Cortex of kidney (tissue), 1 donor: ENCODE measurements at places on chromosomes 2 and 18.

DNA sequence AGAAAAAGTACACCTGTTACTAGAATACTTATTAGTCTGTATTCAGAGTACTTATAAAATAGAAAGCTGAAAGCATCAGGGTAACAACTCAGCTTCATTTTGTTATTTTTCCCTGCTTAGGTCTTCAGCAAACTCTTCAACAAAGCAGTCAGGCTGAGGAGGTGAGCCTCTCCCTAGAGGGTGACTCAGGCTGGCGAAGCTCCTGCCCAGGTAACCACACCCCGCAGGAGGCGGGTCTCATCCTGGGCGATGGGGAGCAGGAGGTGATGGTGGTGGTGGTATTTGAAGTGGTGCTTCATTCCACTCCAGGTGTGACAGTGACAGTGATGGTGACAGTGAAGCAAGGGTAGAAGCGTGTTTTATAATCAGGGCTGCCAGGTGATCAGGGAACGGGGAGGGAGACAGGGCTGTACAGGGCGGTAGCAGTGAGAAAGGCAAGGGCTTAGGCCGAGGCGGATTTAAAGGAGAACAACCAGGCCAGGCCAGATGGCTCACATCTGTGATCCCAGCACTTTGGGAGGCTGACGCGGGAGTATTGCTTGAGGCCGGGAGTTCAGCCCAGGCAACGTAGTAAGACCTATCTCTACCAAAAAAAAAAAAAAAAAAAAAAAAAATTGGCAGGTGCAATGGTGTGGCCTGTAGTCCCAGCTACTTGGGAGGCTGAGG lies 127.1 kb downstream of the SOCS6 start:
- DNase-seq: no peak

DNA sequence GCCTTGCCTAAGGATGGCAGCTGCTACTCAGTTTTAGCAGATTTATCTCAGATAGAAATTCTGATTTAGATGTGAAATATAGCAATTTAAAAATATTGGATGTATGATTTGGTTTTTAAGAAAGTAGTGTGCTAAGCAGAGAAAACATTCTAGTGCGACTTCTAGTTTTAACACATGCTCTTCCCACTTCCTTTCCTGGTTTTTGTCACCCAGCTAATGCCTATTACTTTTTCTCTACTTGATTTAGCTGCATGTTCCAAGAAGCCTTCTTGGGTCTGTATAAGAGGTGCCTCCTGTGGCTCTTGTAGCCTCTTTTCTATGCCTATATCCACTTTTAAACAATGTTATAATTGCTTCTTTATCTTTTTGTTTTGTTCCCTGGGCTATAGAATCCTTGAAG lies 53.0 kb downstream of the GPD2 start:
- DNase-seq: no peak

- no peak for DNase-seq
Observed at GRCh38 chr2:148730085-148730484, 85.5 kb downstream of the EPC2 start.

- DNase-seq: no peak
Observed at GRCh38 chr2:71634567-71634966, 181.2 kb downstream of the DYSF start.

DNA sequence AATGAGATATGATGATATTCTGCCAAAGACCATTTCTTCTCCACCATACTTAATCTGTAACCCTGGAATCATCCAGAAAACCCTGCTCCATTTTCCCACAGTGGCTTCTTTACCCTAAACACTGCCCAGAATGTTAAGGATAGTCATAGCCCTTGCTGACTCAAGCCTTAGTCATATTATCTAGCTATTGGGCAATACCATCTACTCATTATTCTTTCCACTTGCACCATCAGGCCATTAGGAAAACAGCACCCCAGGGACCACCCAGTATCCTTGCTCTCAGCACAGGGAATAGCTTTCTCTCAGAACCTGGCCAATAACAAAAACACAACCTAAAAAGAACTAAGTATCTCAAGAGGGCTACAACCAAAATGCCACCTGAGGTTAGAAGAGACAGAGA lies 445.7 kb upstream of the SLC14A2 start:
- DNase-seq: no peak
